Renal pelvis (tissue), 12 donors: ENCODE measurements at places on chromosomes 12 and 14.
A peak's percentile ranks its signal among the peaks of the same experiment; 100 is the strongest.

DNA sequence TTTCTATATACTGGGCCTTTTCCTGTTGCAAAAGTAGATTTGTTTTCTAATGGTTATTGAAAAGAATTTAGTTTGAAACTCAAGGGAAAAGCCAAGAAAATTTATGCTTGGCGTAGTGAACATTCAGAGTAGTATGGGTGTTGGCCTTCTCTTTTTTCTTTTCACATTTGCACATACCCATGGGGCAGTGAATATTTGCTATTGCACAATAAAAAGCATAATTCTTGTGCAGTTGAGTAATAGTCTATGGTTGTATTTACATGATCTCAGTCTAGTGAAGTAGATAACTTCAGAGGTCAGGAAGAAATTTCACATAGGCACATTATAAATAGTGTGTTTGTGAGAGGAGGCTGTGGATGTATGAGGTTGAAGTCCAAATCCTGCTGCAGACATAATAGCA lies 158.1 kb downstream of the FLRT2 start:
- no peak for DNase-seq

DNA sequence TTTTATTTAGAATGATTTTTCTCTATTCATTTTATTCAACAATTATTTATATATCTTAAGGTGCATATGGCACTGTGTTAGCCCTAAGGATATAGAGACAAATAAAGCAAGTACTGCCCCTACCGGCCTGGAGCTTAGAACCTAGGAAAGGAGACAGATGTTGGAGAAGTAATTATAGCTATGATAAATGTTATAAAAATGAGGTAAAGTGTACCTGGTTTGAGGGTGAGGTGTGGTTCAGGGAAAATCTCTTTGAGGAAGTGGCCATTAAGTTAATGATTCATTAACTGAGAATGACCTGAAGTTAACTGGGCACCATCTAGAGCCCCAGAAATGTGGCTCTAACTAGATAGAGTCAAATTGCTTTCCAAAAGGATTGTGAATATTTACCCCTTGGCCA lies 31.9 kb downstream of the CDKL1 start:
- DNase-seq, result no peak

GRCh38 chr14:26282578-26282977 lies 315.3 kb downstream of the NOVA1 start:
- DNase-seq, result no peak

DNA sequence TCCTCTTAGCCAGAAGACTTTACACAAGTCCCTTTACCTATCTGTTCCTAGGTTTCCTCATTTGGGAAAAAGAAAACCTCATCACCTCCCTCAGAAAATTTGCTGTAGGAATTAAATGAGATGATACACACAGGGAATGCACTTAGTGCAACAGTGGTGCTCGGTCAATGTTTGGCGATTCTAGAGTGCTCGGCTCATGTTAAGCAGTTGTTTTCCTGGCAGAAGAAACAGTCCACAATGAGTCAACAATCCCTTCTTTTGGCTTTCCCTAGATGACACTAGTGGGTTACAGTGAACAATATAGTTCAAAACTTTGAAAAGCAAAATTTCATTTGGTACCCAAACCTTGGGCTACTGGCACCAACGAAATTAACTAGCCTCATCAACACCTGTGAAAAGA lies 3.9 kb upstream of the TMEM233 start:
- no peak for DNase-seq

GRCh38 chr12:46773586-46774321 lies 52.0 kb downstream of the SLC38A4 start:
- DNase-seq, result no peak

- no peak for DNase-seq
Measured at GRCh38 chr14:51726166-51726899, 74.6 kb downstream of the FRMD6 start.

GRCh38 chr12:43978556-43978955 lies 142.7 kb downstream of the TMEM117 start:
- no peak for DNase-seq

GRCh38 chr14:41532255-41532654 lies 74.4 kb upstream of the LRFN5 start:
- DNase-seq, result no peak

- no peak for DNase-seq
Measured at GRCh38 chr12:73815072-73815645, 722.5 kb upstream of the ATXN7L3B start.

DNA sequence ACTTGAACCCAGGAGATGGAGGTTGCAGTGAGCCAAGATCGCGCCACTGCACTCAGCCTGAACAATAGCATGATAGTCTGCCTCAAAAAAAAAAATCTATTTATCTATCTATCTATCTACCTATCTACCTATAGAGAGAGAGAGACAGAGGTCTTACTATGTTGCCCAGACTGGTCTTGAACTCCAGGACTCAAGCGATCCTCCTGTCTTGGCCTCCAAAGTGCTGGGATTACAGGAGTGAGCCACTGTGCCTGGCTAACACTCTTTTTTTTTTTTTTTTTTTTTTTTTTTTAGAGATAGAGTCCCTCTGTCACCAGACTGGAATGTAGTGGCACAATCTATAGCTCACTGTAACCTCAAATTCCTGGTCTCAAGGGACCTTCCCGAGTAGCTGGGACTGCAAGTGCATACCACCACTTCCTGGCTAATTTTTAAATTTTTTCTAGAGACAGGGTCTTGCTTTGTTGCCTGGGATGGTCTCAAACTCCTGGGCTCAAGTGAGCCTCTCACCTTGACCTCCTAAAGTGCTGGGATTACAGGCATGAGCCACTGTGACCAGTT lies 1.9 kb downstream of the FAM186A start:
- DNase-seq, result no peak

DNA sequence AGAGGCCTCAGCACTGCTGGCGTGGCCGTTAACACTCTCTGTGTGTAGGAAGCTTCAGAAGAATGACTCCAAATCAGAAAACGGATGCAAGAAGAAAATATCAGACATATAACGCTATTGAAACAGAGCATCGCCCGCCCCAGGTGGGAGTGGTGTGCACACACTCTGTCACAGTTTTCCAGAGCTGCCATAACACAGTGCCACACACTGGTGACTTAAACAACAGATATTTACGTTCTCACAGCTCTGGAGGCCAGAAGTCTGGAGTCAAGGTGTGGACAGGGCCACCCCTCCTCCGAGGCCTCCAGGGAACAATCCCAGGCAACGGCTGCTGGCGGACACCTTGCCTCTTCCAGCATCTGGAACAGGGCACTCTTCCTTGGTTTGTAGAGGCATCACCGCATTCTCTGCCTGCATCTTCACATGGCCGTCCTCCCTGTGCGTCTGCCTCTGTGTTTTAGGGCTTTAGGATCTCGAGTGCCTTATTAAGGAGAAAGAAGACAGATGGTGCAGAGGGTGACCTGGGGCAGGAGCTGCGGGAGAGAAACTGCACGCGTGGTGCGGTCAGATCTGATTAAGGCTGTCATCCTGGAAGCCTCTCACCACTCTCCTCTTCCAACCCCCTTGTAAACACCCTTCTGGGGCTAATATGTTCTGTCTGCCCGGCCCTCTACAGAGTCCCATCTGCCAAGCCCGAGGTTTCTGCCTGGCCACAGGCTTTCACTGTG lies 141.0 kb downstream of the SLC15A4 start:
- no peak for DNase-seq

GRCh38 chr12:64058541-64059265 lies 163.4 kb downstream of the KICS2 start:
- DNase-seq, result no peak

- no peak for DNase-seq
Measured at GRCh38 chr12:78121969-78122610, 291.4 kb downstream of the NAV3 start.

DNA sequence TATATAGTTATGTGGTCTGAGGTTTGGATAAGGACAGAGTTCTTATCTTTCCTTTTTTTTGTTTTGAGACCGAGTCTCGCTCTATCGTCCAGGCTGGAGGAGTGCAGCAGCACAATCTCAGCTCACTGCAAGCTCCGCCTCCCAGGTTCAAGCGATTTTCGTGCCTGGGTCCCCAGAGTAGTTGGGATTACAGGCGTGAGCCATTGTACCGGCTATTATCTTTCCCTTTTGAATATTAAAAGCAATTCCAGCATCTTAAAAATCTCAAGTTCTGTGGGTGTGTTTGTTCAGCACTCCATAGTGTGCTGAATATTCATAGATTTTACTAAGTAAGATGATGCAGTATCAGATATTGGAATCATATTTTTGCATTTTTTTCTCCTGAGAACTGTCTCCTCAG lies 404.4 kb upstream of the RGS6 start:
- DNase-seq, result no peak

- no peak for DNase-seq
Measured at GRCh38 chr12:26621932-26622331, 211.1 kb downstream of the ITPR2 start.

GRCh38 chr14:72833174-72833573 lies 60.7 kb downstream of the DPF3 start:
- DNase-seq, result no peak

DNA sequence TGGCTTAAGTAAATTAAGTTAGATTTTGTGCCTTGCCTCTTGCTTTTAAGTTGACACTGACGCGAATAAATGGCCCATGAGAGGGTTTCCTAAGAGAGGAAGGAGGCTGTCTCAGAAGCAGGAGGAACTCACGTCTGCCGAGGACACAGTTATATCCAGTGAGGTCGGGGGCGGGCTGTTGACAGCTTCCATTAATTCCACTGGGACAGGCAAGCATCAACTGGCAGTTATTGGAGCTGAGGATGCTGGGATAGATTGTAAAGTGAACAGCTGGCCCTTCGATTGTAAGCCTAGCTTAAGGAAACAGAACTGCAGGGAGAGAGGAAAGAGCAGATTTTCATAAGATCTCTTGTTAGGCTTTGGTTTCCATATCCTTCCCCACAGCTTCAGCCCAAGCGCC lies 399.2 kb downstream of the IPO8 start:
- DNase-seq, result no peak

DNA sequence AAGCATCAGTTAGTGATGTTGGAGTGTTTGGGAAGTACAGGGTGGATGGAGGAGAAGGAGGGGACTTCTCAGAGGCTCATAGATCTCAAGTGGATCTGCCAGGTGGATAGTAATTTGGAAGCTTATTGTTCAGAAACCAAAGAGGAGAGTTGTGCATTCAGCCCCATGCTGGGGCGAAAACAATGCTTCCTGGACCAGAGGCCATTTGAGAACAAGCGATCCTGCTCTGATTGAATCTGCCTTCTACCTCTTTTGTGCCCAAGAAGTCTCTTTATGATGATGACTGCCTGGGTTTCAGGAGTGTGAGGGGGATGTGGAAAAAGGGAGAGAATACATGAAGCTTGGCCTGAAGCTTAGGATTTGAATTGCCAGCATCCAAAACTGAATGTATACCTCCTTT lies 110.8 kb upstream of the SRRM4 start:
- DNase-seq, result no peak

GRCh38 chr12:12336511-12336910 lies 13.5 kb downstream of the MANSC1 start:
- DNase-seq, result no peak

- no peak for DNase-seq
Measured at GRCh38 chr12:92194561-92194960, 48.9 kb upstream of the BTG1 start.

DNA sequence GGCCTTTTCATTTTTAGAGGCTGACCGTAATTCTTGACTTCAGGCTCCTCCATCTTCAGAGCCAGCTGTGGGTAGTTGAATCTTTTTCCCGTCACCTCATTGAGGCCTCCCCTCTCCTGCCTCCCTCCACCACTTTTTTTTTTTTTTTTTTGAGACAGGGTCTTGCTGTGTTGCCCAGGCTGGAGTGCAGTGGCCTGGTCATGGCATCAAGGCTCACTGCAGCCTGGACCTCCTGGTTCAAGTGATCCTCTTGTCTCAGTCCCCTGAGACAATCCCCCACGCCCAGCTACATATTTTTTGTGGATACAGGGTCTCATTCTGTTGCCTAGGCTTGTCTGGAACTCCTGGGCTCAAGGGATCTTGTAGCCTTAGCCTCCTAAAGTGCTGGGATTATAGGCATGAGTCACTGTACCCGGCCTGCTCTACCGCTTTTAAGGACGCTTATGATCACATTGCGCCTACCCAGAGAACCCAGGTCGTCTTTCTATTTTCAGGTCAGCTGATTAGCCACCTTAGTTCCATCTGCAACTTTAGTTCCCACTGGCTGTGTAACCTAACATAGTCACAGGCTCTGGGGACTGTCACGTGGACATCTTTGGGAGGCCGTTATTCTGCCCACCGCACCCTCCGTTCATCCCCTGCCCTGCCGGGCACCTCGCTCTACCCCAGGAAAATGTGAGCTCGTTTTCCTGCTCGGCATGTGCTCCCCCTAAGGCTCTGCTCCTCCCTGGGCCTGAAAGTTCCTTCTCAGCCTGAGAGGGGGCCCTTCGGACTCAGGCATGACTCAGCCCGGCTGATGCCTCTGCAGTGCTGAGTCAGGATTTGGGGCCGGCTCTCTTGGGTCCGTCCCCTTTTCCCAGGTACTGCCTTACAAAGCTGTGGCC lies 13.4 kb downstream of the TNFAIP2 start:
- no peak for DNase-seq

DNA sequence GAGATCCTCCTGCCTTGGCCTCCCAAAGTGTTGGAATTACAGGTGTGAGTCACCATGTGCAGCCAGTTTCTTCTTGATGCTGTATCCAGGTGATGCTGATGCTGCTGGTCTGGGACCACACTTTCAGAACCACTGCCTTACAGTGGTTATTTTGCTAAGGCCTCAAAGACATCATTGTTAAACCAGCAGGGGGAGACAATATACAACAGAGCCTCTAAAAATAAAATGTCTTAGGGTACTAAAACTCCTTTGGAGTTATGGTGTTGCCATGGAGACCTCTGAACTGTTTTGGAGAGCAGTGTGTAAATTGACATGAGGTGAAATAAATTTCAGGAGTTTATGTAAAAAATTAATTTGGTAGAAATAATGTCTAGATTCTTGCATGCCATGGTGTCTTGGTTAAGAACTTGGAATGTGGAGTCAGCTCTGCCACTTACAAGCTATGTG lies 1.1 kb upstream of the ARG2 start:
- peak; percentile 88 for DNase-seq

DNA sequence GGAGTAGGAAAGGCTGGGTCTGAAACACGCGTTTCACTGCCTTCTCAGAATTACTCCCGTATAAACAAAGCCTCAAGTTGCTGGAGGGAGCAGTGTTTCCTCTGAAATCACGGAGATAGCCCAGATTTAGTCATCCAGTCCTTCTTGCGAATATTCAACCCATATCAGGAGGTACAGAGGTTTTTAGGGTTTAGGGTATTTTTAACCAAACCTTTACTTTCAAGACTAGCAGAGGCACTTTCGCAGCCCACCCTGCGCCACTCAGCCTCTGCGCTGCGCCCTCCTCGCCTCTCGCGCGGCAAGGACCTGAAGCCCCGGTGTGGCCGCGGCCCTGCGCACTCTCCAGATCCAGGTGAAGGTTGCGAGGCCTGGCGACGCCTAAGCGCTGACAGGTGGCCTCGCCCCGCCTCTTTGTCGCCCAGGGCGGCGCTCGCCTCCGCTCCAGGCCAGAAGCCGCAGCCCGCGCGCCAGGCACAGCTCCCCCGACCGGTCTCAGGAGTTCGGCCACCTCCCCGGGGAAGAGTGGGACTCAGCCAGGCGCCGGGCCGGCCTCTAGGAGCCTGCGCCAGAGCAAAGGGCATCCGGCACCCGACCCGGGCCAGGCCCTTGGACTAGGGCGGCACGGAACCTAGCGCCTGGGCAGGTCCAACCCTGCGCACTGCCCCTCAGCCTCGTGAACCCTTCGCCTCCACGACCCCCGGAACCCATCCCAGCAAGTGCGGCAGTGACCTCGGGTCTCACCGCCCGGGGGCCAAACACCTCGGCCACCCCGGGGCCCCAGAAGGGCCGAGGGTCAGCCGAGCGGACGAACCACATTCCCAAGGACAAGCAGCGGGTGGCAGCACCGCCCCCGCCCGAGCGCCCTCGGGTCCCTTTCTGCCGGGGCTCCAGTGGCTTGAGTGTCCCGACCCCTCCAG lies 1.8 kb upstream of the SAMD4A start:
- DNase-seq, result peak; percentile 52
